ENCODE measurements at places on chromosomes 11 and 22.

DNA sequence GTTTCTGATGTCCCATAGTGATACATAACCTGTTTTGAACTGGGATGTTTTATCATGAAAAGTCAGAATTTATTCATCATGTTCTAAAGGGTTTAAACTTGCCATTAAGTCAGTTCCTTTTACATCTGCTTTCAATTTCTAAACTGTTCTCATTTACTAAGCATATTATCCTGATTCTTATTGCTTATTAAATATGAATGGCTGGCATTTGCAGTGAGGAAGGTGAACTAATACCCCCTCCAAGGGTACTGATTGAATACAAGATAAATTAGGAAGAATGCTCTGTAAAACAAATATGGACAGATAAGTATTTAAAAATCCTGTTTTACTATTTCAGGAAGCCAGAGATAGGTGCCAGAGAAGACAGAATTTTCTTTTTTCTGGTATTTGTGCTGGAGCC lies 70.8 kb upstream of the HORMAD2 start:
- no peak for DNase-seq

- DNase-seq = no peak
Measured at GRCh38 chr11:93904716-93905115, 54.3 kb upstream of the VSTM5 start.

GRCh38 chr22:31045900-31046538 lies 35.1 kb upstream of the SMTN start:
- no peak for DNase-seq

DNA sequence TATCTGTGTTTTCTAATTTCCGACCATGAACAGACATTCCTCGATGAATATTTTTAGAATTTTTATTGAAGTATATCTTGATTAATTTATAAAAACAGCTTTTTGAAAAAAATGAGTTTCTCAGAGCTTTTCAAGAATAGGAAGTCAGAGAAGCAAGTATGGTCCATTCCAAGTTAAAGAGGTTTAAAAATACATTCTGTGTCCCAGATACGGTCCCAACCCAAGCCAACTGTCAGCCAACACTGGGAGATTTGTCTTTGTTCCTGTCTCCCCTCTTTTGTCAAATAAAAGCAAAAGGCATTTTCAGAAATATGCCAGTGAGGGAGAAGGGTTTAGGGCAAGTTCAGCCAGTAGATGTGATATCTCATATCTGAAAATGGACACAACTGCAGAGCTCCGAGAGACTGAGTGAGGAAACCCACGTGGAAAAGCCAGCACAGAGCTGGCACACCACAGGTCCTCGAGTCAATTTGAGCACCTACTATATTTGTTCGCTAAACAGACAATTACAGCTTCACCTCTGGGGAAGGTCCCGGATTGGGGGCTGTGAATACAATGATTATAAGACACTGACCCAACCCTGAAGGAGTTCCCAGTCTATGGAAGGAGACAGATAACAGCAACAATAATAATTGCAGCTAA lies 59.8 kb downstream of the C11orf91 start:
- no peak for DNase-seq

- DNase-seq = no peak
Measured at GRCh38 chr11:16347928-16348685, 8.2 kb downstream of the SOX6 start.

DNA sequence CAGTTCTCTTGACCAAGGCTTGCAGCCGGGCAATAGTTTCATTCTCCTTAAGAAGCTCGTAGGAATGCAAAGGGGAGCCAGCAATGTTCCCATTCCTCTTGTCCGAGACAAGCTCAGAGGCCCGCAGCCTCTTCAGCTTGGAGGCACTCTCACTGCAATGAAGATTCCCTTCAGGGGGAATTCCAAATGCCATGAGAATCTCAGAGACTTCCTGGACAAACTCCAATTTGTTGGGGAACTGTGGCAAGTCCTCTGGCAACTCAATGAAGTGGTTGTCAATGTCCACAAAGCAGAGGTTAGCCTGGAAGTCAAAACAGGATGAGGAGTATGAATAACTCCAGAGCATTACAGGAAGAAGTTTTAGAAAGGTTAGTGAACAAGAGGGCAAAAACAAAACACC lies 84.4 kb downstream of the DENND5A start:
- DNase-seq = no peak

- no peak for DNase-seq
Measured at GRCh38 chr11:94449437-94449836, 44.2 kb downstream of the MRE11 start.

- no peak for DNase-seq
Measured at GRCh38 chr11:5507933-5508305, 1.8 kb downstream of the UBQLN3 start.

DNA sequence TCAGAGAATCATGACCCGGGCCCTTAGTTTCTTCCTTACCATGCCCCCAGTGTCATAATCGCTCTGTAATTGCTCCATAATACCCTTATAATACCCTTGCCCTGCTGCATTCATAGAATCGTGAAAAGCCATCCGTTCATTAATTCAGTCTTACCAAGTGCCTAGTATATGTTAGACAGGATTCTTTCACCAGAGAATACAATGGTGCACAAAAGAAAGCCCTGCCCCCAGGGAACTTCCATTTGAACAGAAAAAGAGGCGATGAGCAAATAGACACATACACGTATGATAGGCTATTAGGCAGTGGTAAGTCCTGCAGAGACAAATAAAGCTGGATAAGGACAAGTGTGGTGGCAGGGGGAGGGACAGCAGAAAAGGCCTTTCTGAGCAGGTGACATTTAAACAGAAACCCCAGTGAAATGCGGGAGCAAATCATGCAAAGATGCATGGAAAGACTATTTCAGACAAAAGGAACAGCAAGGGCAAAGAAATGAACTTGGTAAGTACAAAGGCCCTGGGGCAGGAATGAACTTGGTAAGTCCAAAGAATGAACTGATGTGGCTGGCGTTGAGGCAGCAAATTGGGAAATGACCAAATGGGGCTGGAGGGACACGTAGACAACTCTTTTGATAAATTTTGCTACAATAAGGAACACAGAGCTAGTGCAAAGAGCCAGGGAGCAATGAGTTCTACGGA lies 74.6 kb upstream of the CREB3L1 start:
- no peak for DNase-seq

DNA sequence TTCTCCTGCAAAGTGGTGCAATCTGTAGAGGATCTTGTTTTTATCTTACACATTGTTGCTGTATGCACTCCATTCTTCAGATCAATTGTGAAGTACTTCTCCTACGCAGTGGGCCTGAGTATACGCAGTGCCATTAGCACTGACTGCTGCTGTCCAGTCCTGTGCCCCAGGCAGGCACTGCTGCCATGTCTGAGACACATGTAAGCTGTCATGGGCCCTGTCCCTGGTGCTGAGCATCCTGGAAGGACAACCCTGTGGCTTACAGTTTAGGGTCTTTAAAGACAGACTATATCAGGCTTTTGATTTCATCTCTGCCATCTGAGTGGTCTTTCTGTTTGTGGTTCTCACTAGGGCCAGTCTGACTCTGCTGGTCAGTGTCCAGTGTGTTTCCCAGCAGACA lies 44.8 kb upstream of the PTPN5 start:
- no peak for DNase-seq

GRCh38 chr11:45906096-45906682 lies 882 bp downstream of the FREY1 start:
- no peak for DNase-seq

DNA sequence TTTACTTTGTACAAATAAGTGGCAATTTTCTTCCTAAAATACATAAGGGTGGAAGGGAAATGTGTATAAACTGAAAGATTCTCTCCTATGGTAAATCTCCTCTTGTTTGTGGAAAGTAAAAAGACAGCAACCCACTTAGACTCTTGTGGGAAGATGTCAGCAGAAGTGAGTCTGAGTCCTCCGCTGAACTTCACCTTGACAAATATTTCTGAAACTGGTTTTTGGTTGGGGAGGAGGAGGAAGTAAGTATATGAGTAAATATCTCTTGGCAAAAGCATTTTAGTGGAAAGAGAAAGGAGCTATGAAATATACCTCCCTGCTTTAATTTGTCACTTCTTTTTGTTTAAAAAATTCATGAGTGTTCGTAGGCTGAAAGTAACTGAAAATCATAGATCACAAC lies 196.2 kb downstream of the KIRREL3 start:
- DNase-seq = no peak

DNA sequence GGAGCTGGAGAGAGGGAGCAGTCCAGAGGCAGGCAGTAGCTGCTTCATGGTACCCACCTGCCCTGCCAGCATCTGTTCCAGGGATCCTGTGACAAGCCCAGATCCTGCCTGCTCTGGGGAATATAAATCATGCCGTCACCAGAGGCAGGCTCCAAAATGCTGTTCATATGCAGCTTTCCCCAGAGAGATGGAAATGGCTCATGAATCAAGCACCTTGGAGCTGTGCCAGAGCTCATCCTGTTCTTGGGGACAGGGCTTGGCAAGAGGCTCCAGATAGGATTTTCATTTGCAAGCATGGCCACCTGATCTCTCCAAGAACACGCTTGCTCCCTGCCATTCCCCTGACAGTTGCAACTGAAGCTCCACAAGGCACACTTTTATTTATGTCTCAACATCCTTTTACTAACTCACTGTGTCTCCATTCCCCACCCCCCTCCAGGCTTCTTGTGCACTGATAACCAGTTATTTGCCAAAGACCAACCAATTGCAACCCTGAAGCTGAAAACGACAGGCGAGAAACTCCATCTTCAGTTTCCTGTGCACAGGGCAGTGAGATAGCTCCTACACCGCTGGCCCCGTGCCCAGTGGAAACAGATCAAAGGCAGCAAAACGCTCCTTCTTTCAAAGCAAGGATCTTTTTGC lies 115.8 kb upstream of the PITPNB start:
- no peak for DNase-seq

- DNase-seq = no peak
Measured at GRCh38 chr11:85826116-85826855, 15.3 kb upstream of the SYTL2 start.

DNA sequence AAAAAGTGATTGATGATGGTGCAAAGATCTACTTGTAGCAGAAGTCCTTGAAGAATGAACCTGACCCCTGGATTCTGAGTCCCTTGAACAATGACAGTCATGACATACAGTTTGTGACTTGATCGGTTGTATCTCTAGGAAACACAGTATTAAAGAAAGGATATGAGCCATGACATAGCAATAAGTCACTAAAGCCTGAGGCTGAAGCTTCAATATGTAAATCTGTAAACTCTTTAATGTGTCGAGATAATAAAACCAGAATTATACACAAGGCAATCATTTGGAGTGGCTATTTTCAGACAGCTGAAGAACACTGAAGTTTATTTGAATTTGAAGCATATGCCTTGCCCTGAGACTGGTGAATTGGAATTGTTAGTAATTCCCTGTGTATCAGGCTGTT lies 911.5 kb upstream of the RAG2 start:
- DNase-seq = no peak

- no peak for DNase-seq
Measured at GRCh38 chr11:119797736-119798135, 68.7 kb upstream of the NECTIN1 start.

- no peak for DNase-seq
Measured at GRCh38 chr11:68302670-68303069, 9.7 kb upstream of the LRP5 start.

GRCh38 chr11:71386202-71386601 lies 62.0 kb downstream of the DHCR7 start:
- DNase-seq = no peak

DNA sequence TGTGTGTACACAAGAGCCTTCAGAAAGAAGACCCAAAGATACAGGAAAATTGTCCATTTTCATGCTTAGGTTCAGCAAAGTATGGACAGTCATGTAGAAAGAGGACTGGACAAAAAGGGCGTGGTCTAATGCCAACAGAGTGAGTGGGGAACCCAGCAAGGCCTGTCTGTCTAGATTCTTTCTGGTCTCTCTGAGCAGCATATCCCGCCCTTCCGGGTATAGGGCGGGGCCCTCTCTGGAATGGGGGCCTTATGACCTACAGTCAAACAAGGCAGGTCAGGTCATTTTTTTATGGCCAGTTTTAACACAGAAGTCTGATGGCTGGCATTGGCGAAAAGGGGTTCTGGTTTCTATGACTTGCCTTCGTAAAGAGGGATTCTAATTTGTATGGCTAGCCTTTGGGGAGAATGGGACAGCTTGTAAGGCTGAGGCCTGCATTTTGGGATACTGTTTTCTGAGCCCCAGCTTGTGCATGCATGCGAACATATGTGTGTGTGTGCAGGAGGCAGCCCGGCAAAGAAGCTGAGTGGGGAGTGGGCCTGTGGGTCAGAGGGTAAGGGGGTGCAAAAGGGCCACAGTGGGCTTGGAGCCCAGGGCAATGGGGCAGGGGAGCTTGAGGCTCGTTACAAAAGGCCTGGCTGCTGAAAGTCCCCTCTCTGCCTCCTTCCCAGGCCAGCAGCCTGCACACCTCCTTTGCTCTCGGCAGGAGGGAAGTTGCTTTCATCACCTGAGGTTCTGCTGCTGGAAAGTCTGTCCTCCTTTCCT lies 130.5 kb upstream of the B3GAT1 start:
- DNase-seq = no peak

DNA sequence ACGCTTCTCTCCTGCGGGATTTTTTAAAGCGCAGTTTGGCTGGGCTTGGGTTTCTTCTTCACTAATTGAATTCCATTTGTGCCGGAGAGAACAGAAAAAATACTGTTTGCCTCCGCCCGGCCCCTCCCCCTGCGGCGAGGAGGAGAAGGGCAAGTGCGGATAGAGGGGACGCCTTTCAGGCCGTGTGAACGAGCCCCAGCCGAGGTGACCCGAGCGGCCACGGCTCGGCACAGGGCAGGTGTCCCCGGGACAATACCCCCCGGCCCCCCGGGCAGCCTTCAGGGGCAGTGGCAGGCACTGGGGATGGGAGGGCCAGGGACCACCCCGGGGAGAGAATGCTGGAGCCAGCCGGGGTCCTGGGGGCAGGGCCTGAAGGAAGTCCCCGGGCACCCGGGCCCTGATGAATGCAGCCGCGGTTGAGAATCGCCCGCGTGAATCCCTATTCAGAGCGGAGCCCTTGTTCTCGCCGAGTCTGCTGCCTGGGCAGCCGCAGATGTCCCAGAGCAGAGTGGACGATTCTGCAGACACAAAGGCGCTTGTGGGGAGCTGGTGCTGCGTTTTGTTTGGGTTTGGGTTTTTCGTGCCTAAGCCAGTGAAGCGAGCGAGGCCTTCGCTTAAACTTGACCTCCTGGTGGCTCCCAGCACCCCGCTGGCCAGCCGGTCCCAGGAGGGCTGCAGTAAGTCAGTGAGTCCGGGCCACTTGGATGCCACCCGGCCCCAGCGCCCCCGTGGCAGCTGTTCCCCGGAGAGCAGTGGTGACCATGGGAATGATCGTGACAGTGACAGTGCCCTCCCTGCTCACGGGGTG lies 96.0 kb downstream of the WNT7B start:
- no peak for DNase-seq

- no peak for DNase-seq
Measured at GRCh38 chr11:70538641-70539359, 140.5 kb downstream of the CTTN start.
